Stimulated activated CD4-positive, alpha-beta T cell treated with anti-CD3 and anti-CD28 coated beads, TNF-alpha, amount 100 ng/mL, for 1 hour (primary cell): ENCODE measurements at places on chromosomes 16 and 17.

- DNase-seq: no peak
These were observed 219.7 kb upstream of the SDK2 start for GRCh38 chr17:73863761-73864535.

DNA sequence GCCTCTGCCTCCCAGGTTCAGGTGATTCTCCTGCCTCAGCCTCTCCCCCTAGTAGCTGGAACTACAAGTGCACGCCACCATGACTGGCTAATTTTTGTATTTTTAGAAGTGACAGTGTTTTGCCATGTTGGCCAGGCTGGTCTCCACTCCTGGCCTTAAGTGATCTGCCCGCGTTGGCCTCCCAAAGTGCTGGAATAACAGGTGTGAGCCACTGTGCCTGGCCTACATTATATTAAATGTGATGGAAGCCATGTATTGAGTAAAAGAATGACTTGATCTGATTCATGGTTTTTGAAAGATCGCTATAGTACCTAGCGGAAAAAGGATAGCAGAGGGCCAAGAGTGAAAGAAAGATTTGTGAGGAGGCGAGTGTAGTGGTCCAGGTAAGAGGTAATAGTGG, 2.7 kb upstream of the PPM1D start:
- DNase-seq: no peak

DNA sequence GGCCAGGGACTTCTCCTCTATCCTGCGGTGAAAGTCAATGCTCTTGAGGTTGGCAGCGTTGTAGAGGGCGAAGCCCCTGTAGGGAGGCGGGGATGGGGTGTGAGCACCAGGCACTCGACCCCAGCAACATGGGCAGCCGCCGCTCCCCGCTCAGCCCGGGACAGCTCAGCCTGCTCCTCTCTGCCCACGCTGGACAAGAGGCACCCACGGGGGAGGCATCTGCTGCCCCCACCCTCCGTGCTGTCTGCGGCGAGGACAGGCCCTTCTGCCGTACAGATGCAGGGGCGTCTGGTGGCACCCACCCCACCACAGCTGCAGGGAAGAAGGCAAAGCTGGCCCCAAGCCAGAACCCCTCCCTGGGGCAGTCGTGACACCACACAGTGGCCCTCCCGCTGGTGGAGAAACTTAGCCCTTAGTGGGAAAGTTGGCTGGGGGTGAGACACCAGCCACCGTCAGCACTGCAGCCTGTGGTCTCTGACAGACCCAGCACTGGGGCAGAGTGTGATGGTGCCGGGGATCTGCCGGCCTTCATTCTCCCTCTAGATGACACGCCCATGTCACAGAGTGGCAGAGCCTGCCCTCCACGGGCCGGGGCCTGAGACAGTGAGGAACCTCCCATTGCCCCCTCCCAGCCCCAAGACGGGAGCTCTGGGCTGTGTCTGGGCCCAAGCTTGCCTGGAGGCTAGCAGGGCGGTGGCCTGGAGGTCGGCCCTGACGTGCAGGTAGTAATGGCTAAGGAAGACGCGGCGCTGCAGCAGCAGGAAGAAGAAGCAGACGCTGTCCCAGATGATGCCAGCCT, 19.5 kb downstream of the CTU2 start:
- DNase-seq: no peak

- DNase-seq: no peak
These were observed 41.5 kb upstream of the ZFHX3 start for GRCh38 chr16:73089420-73089819.

- no peak for DNase-seq
These were observed 165.0 kb downstream of the RBFOX1 start for GRCh38 chr16:7497691-7498090.

- DNase-seq: no peak
These were observed 52.2 kb downstream of the TUBD1 start for GRCh38 chr17:59840329-59841090.

GRCh38 chr17:57902800-57903759, 52.1 kb downstream of the CUEDC1 start:
- no peak for DNase-seq

DNA sequence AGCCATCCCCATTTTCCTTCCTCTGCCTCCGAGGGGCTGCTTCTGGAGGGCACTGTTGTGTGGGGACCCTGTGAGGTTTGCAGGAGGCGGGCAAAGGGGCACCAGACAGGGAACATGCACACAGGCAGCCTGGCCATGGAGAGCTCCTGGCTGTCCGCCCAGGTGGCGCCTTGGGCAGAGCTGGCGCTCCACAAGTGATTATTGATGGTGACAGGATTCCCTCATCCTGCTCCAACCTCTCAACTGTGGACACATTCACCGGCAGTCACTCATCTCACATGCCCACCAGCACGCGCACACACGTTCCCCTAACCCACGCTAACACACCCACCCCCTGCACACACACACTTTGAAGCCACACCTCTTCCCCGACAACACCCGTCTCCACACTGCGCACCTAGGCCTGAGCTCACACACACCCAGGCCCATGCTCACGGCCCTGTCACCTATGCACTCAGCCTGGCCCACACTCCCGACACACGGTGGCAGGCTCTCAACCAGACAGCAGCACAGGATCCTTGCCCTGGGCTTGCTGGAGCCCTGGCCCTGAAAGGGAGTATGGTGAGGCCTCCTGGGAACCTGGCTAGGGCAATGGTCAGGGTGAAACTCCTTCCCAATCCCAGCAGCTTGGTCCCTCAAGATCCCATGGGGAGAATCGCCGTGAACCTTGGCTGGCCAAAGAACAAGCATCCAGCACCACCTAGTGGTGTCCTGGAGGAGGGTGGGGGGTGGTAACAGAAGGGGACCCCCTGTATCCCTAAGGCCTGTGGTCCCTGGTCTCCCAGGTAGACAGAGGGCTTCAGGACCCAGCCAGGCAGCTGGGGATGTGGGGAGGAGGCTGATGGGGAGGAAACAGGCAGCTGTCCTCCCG, 3.6 kb downstream of the PNMT start:
- DNase-seq: no peak

GRCh38 chr16:86906623-86907022, 328.3 kb downstream of the FOXL1 start:
- DNase-seq: no peak

DNA sequence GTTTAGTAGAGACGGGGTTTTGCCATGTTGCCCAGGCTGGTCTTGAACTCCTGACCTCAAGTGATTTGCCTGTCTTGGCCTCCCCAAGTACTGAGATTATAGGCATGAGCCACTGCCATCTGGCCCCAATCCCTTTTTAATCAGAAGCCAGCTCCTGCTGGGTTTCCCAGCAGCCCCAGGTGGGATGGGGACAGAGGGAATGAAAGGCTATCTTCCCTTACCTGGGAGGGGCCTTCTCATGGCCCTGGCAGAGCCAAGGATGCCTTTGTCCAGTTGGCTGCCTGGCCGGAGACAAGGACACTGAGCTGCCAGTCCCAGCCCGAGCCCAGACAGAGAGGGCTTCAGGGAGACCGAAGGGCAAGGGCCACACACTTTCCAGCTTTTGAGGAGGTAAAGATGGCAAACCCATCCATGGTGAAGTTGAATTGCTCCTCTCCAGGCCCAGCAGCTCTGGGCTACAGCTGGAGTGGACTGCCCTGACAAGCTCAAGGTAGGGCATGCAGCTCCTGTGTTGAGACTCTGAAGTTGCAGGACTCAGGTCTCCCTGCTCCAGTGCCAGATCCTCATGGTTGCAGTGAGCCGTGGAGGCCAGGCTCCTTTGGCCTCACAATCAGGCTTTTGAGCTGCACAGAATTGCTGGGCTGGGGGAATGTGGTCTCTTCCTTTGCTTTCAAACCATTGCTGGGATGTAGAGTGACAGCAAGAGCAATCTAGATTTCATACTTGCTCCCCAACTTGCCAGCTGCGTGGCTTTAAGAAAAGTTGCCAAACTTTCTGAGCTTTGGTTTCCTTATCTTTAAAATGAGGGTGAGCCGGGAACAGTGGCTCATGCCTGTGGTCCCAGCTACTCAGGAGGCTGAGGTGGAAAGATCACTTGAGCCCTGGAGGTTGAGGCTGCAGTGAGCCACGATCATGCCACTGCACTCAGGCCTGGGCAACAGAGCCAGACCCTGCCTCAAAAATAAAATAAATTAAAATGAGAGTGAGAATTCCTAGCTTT, 44.5 kb upstream of the IL34 start:
- no peak for DNase-seq

DNA sequence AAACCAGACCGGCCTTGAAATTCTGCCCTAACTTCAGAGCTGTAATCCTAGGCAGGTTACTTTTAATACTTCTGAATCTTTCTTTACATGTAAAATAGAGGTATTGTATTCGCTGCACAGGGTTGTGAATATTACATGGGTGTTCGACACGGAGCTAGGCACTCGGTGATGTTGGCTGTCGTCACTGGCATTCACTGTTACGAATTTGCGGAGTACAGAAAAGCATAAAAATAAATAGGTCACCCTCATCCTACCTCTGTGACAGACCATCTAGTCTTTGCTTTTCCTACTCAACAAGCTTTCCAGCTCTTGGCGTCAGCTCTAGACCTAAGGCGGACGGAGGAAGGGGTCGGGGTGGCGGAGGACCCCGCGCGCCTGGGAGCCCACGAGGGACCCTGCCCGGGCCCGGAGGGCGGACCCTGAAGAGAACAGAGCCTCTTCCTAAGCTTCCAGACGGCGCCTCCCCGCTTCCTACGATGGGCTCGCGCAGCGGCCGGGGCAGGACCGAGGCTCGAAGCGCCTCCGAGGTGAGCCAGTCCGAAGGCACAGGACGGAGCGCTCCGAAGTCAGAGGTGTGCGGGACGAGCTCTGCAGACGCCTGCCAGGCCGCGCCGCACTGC, 879 bp upstream of the SPG7 start:
- no peak for DNase-seq

DNA sequence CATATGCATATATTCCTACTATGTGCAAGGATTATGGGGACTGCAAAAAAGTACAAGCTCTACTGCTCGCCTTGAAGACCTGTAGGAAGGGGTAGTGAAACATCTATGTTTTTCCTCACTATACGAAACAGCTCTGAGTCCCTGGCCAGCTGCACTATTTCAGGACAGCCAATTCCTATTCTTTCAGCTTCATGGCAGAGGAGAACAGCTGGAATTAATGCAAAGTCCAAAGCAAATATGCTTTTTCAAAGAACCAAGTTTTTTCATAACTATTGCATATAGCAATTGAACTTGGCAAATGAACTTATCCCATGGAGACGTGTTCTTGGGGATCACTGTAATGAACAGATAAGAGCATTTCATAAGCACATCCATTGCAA, 122.3 kb downstream of the SPACA3 start:
- no peak for DNase-seq

GRCh38 chr17:68843522-68843921, 111.7 kb downstream of the ABCA8 start:
- no peak for DNase-seq

DNA sequence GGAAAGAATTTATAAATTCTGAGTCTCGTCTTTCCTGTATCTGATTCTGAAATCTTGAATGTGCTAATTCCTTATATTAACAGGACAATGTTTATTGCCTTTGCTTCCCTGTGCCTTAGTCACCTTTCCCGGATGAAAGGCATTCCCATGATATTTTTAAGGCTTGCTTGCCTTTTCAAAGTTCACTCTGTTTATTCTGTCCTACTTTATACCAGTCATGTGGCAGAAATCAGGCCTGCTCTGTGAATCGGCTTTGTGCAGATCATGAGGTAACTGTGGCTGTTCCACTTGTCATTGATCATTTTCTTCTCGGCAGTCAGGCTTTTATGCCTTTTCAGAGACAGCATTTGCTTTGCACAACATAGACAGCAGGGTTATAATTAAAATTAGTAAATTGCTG, 28.8 kb upstream of the ABCC11 start:
- no peak for DNase-seq

DNA sequence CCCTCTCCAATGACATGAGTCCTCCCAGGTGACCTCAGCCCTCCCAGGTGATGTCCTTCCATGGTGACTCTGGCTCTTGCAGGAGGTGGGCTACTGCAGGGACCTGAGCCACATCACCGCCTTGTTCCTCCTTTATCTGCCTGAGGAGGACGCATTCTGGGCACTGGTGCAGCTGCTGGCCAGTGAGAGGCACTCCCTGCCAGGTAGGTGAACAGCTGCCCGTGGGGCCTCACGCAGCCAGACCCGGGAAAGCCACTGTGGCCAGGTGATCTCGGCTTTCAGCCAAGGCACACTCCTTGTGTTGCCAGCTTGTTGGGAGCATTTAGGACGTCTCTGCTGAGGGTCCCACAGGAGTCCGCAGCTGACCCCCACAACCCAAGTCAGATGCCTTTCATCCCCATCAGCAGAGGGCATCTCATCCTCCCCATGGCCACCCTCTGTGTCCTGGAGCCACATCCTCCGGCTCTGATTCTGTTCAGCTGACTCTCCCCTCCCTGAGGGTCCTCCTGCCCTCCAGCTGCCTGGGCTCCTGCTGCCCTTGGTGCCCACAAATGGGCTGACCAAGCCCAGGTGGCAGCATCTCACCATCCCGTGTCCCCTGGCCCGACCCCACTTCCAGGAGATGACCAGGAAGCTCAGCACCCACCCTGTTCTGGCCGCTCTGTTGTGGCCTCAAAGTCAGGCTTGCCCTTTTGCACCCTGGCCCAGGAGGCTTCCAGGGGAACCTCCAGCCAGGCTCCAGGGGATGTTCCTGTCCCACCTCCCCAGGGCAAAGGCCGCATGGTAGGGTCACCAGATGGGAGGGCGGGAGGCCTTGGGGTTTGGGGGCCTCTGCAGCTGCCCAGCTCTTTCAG, 20.1 kb downstream of the USP6 start:
- no peak for DNase-seq

DNA sequence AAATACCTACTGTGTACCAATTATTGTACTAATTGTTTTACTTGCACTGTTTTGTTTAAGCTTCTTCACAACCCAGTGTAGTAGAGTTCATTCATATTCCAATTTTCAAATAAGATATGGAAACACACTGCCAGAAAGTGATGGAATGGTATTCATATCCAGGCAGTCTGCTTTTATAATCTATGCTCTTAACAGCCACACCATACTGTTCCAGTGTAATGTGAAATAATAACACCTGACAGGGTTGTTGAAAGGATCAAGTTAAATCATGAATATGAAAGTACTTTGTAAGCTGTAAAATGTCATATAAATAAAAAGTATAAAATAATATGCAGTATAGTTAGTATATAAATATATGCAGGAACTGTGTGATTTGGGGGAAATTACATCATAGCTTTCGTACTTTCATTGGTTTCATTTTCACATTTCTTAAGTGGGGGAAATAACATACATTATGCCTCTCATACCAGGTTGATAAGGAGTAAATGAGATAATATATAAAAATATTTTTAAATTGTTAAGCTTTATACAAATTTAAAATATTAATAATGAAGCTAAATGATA, 230.8 kb downstream of the TANC2 start:
- DNase-seq: no peak

GRCh38 chr16:10600782-10601443, 20.5 kb upstream of the EMP2 start:
- DNase-seq: no peak
